ENCODE measurements at places on chromosomes 12 and 14. TPM values are rescaled to one million over a fixed set of nuclear protein-coding genes. Genes with fewer than 3 reads are reported as not detected.

- DNase-seq, result no peak
Measured at GRCh38 chr12:53430116-53430515, 6.5 kb downstream of the AMHR2 start.

The IL26 gene
- total RNA-seq, result not detected

The KRT75 gene
- not detected for total RNA-seq

The TEX52 gene
- total RNA-seq, result 0.34 TPM

GRCh38 chr12:127284870-127285431 is 982.0 kb upstream of the TMEM132C start:
- DNase-seq, result no peak

The NPC2 gene
- total RNA-seq, result 242 TPM

The ACSM4 gene
- not detected for total RNA-seq

The WNT1 gene
- not detected for total RNA-seq

GRCh38 chr12:39764944-39765560 is 145.4 kb upstream of the ABCD2 start:
- DNase-seq, result no peak
